ENCODE measurements at places on chromosomes 3 and 15.

DNA sequence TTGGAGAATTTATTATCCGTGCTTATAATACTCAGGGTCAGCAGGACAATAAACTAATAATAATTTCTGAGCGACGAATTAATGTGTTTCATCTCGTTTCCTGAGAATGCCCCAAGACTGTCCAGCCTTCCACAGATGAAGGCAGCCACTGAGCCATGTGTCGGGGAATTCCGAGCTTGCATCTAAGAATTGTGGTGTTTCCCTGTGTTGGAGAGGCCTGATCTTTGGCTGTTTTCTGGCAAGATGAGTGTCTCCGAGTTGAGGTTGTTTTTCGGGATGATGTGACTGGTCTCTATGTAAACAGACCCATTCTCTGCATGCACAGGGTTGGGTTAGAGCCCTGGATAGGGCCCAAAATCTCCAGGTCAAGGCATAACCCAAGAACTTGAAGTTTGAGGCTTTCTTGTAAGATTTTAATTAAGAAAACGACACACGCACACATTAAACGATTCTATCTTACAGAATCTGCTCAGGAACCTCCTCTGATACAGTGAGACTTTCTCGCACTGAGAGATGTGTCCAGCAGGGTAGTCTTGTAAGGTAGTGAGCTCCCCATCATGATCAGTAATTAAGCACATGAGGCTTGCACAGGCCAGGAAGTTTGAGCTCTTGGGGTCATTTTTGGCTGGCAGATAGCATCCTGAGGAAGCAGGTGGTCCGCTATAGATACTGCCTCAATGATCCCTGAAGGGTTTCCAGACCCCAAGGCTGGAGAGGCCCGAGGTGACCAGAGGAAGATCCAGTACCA, 14.4 kb downstream of the FGD5 start:
- no peak for DNase-seq

DNA sequence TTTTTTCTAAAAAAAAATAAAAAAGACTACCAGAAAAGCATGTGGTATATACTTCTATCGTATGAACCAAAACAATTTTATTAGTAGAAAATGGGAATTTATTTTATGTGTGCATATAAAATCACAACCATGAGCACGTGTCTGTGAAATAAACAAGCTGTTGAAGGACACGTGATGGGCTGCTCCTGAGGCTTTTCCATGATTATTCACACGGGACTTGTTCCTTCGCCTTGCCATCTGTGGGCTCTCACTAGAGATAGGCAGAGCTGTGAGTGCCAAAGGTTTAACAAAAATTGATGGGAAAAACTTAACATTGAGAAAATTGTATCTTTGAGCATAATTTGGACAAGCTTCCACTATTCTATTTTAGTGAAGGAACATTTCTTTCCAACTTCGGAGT, 12.4 kb upstream of the ETV5 start:
- DNase-seq = no peak

DNA sequence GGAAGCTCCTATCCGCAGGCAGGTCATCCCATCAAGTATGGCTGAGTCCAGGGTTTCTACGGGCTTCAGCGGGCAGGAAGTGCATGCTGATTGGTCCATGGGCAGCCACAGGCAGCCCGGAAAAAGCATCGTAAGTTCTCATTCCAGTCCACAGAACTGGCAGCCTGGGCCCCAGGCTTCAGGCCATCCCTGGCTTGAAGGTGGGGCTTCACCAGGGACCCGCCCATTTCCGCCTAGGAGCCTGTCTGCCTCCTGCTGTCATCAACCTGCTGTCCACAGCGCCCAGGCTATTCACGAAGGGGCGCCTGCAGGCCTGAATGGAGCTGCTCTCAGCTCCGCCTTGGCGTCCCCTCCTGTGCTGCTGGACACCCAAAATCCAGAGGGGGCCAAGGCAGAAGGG, 13.9 kb downstream of the PCYT1A start:
- no peak for DNase-seq

- DNase-seq = peak; percentile 75
Observed at GRCh38 chr3:119145500-119146167, at the start of gene TEX55. TSS of gene TEX55 (plus strand) at chr3:119146165. CDS start at chr3:119146190, 25 bp downstream.

- DNase-seq = no peak
Observed at GRCh38 chr3:170638988-170639387, 53.1 kb upstream of the SLC7A14 start.

DNA sequence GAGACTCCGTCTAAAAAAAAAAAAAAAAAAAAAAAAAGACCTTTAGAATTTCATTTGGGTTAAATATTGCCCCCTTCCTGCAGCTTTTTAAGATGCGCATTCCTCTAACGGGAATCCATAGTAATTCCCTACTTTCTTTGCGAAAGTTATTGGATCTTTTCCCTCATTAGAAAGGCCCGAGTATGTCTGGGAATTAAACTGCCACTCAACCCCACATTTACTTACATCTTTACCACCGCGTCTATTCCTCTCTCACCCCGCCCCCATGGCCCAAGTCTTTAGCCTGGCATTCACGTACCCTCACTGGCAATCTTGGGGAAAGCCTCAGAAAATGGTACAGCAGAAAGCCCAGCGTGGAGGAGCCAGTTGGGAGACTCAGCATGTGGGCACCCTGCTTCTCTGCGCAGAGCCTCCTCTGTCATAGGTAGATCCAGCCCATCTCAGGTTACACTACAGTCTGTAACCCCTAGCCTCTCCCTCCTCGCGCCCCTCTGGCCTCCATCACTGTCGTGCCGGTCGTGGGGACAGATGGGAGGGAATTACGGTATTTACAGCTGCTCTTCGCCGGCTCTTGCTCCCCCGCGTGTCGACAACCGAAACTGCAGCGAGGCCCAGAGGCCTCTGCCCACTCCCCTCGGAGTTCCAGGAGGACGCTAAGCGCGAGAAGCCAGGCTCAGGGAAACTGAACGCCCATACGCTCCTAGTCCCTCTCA, 6.4 kb upstream of the ANKDD1A start:
- no peak for DNase-seq

DNA sequence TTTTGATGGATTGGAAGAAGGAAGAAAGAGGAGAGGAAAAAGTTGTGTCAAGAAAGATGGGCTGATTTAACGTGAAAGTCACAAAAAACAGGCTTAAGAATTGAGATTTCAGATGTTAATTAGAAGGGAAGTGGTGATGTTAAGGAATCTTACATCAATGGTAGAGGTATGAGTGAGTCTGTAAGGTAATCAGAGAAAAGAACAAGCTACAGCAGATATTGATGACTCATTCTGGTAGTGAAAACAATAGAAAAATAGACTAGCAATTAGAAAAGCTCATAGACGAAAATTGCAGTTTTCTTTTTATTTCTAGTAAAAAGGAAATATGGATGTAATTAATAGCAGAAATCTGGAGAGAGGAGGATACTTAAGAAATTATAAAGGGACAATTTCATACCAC, 559.6 kb downstream of the MCTP2 start:
- no peak for DNase-seq

DNA sequence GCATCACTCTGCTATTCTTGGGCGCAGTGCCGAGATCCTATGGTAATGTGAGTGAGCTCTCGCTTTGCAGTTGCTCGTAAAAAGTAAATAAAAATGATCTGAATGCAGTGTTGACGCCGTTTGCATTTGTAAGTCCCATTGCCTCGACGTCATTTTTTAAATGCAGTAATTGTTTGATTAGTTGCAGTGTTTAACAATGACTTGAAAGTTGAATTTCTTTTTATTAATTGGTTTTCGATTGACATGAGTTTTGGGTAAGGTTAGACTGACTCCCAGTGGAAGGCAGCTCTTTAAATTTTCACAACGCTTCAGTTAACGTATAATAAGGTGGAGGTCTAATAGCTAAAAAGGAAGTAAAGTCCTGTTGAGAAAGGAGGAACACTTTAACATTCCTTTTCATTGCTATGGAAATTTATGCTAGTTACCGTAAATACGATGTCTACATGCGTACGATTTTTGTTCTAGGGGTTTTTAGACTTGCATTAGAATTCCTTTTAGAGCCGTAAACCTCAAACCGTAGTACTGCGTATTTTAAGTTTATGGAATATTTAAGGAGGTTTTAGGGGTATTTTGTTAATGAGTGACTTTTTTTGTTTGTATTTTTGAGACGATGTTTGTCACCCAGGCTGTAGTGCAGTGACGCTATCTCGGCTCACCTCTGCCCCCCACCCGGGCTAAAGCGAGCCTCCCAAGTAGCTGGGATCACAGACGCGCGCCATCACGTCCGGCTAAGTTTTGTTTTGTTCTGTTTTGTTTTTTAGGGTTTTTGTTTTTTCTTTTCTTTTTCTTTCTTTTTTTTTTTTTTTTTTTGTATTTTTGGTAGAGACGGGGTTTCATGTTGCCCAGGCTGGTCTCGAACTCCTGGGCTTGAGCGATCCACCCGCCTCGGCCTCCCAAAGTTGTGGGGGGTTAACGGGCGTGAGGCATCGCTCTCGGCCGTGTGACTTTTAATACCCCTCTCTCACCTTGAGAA, 1.4 kb downstream of the MORF4L1 start:
- DNase-seq = no peak

- no peak for DNase-seq
Observed at GRCh38 chr3:125512135-125512920, 7.7 kb downstream of the SNX4 start.

DNA sequence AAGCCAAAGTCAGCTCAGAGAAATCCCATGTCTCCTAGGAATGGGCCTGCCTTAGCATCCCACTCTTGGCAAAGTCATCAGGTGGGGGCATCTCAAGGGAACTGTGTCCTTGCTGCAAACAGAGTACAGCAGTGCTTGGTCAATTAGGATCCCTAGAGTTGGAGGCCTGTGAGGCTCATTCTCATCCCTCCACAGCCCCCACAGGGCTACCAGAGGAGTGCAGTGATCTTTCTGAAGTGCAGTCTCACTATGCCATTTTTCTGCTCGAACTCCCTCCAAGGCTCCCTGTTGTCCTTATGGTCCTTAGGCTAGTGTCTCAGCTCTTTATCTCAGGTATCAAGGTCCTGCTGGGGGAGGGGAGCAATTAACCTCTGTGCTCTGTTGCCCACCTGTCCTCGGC, 31.1 kb downstream of the TMEM40 start:
- no peak for DNase-seq

DNA sequence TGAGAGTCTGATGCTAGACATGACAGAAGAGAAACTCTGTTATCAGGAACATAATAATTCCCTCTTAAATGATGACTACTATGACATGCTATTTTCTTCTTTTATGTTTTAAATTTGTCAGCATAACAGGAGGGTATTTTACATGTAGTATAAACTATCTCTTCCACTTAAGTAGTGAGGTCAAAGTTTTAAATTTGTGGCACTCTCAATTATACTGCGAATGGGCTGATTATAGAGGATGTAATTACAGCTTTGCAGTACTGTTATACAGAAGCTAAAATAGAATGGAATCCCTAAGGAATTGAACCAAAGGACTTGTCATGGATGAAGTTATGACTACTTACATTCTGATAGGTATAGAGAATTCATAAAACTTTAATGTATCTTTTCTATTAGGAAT, 34.3 kb downstream of the CMSS1 start:
- no peak for DNase-seq

DNA sequence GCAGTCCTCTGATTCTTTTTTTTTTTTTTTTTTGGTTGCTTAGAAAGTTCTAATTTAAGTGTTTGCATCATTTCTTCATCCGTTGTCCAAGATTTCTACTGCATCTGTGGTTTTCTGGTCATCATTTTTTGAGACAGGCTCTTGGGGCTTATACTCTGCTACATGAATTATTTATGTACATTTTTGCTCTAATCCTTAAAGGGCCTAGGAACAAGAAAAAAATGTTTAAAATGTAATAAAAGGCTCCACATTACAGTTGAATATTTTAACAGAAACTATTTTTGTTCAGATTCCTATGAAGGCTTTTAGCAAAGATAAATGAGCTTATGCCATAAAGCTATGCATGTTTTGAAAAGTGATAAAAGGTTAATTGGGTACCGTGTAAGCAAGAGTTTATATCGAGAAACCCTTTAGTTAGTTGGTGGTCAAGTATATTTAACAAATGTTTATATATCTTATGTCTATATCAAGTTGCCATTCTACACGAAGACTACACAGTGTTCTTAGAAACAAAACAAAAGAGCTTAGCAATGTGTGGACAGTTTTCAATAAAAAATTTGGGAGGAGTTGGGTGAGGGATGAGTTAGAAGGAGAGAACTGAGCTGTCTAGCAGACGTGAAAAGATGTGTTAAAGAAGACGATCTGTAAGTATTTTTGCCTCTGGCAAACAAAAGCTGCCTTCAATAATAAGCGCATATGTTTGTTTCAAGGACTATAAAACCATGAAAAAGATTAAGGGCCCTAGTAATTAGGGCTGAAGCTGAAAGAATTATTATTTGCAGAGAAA, 563.6 kb upstream of the NAALADL2 start:
- no peak for DNase-seq

DNA sequence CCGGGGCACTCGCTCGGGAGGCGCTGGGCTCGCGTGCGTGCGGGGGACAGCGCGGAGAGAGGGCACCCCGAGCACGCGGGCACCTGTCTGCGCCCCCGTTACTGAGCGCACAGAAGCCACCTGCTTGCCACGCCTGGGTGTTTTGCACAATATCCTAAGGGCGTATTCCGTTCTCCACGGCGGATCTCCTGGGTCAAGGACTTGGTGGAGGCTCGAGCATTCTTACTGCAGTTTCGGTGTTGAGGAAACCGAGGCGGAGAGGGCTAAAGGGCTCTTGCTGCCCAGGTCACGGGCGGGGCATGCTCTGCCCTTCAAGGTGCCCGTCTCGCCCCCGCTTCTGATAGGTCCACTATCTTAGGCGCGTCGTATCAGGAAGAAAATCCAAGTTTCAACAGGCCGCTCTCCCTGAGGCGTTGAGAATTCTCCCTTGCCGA, 526 bp downstream of the GPD1L start:
- DNase-seq = no peak

GRCh38 chr3:185552358-185552877, at the start of gene LIPH:
TSS of gene LIPH (minus strand) at chr3:185552588. CDS start at chr3:185552471, 117 bp downstream.
- DNase-seq = peak; percentile 55

- DNase-seq = no peak
Observed at GRCh38 chr3:155737844-155738460, 6.9 kb downstream of the PLCH1 start.

- no peak for DNase-seq
Observed at GRCh38 chr3:177478170-177478867, 281.0 kb upstream of the TBL1XR1 start.

DNA sequence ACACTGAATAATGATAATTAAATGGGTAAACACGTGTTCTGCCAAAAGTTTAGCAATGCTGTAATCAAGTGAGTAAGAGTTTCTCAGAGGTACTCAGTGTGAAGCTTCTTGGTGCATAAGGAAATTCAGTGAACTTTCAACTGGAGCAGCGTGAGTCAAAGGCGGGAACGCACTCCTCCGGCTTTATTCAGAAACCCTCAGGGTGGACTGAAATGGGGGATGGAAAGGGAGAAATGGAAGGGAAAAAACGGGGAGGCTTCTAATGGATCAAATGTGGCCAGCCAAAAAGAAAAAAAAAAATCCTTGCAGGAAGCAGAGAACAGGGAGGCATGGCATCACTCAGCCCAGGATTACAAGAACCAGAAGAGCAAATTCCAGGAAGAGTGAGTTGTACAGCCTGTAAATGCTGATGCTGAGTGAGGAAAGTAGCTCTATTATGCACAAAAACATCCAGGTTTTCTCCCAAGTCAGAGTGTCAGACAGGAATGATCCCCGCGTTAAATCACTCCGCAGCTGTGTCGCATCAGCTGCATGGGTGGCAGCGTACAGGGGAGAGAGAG, 85.3 kb downstream of the ASB7 start:
- DNase-seq = no peak
